Spinal cord (tissue), 10 donors: ENCODE measurements at places on chromosomes 13 and 19.

DNA sequence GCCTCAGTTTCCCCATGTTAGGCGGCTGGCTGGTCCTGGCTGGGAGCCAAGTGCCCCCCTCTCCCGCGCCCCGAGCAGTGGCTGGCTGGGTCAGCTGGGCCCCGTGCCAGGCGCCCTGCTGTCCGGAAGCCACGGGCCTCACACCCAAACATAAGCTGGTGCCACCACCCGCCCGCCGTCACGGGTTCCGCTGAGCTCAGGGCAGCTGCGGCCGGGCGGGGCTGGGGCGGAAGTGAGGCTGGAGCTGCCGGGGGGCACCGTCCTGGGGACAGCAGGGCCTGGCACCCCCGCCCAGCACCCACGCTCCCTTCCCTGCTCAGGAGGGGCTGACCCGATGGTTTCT, 19.3 kb downstream of the HCN2 start:
- DNase-seq = no peak

DNA sequence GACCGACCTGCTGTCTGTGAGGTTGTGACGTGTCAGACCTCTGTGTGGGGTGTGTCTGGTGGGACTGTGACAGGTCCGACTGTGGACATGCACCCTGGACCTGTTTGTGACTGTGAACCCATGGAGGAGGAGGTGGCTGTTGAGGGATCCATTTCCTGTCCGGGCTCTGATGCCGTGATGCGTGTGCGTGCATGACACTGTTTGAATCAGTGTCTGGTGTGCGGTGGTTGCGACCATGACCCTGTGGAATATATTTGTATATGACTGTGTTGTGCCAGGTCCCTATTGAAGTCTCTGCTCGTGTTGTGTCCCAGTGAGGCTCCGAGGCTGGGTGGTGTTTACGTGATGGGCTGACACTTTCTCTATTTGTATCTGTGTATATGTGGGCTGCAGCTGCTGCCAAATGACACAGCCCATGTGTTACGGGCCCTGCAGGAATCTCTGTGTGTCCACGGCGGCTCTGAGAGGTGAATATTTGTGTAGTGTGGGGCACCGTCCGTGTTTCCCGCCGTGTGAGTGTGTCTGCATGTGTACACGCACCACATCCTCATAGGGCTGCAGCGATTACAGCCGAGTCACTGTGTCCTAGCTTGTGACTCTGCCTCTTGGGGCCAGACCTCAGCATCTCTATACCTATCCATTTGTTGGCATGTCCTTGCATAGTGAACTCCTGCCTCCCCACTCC, 18.3 kb downstream of the CCDC97 start:
- DNase-seq = no peak

DNA sequence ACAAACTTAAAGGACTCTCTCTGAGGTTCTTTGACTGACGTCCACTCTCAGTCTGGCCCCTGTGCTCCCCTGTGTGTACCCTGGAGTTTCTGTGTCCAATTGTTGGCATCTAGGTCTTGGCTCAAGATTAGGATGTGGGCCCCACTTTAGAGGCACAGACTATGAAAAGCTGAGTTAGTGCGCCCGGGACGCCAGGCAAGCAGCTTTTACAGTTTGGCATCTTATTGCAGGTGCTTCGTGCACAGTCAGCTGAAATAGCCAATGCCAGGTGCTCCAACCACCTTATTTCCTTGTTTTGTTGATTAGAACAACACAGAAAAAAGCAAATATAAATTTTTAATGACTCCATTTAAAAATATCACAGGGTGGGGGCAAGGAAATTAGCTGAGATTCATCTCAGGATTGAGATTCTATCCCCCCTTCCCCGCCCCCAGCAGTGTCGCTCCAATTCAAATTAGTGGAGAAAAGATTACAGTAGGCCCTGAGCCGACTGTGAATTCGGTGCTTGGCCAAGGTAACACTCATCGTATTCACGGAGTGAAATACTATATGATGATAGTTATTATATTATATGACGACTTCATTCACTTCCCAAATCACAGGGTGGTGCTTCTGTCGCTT, 4.3 kb downstream of the SOX1 start:
- DNase-seq = no peak

GRCh38 chr13:106701771-106702341, 133.9 kb upstream of the ARGLU1 start:
- no peak for DNase-seq

DNA sequence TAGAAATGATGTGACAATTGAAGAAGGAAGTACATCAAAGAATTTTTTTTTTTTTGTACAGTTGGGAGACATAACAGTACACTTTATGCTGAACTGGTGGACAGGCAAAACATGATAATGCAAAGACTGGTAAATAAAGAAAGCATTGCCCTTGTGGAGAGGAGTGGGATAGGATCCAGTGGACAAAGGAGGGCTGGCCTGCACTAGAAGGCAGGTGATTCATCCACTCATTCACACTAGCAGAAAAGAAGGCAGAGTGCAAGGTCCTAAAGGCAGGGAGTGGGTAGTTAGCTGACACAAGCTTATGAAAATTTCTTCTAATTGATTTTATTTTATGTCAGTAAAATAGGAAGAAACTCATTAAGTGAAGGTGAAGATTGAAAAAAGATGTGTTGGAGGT, 17.6 kb upstream of the NALCN start:
- DNase-seq = no peak

- no peak for DNase-seq
Measured at GRCh38 chr19:3482507-3483225, 575 bp downstream of the SMIM44 start.
